ENCODE measurements at places on chromosomes 1 and 21.

DNA sequence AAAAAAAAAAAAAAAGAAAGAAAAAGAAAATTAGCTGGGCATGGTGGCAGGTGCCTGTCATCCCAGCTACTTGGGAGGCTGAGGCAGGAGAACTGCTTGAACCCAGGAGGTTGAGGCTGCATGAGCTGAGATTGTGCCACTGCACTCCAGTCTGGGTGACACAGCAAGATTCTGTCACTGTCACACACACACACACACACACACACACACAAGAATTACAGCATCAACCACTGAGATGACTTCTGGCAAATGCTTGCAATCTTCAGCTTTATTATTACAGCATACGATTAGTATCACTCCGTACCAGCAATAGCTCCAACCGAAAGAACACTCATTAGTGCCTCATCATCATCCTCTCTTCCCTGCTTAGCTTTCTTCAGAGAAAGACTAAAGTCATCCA, 4.6 kb downstream of the ORC1 start:
- no peak for DNase-seq

- DNase-seq = no peak
These were observed 798 bp downstream of the PMF1 start for GRCh38 chr1:156213644-156213966.

- no peak for DNase-seq
These were observed 34.8 kb upstream of the MAN1C1 start for GRCh38 chr1:25581764-25582163.

GRCh38 chr1:107940701-107941100, 24.3 kb downstream of the VAV3 start:
- DNase-seq = no peak

GRCh38 chr1:55861676-55862340, 646.6 kb upstream of the USP24 start:
- DNase-seq = no peak

DNA sequence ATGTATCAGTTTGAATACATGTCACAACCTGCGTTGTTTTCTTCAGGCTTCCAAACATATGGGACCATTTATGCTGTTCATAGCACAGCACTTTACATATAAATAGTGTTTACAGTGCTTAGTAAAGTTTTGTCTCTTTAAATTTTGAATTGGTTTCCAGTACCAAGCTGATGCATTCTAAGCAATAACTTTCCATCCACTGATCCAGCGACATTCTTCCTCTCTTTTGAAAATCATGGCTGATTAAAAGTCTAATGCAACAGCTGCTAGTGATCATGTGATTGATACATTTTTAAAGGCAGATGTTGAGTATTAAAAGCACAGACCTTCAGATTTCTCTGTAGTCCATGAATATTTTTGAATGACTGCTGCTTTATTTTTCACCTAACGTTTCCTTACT, 154.9 kb downstream of the PTPRC start:
- no peak for DNase-seq

DNA sequence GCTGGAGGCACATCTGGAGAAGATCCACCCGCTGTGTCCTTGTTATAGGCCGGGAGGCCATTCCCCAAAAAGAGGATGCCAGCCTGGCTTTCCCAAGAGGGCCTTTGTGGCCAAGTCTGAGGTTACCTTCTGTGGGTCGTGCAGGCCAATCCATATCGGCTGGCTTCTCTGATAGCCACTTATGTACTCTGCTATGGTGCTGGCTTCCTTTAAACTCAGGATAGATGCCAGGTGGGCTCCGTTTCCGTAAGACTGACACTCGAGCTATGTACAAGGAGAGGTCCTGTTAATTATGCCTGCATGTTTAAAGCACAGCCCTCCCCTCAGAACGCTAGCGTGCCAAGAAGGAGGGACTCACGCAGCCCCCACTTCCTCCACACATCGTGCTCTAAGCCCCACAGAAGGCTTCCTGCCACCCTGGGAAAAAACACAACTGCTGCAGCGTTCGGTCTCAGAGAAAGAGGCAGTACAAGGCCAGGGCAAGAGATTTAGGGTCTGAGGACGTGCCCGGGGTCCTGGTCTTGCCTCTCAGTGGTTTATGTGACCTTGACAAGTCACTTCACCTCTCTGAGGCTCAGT, 11.6 kb downstream of the REG4 start:
- peak; percentile 46 for DNase-seq

GRCh38 chr1:244049162-244050013, 1.7 kb upstream of the ZBTB18 start:
- DNase-seq = peak; percentile 63

GRCh38 chr1:30232288-30232899, 491.0 kb downstream of the MATN1 start:
- no peak for DNase-seq

DNA sequence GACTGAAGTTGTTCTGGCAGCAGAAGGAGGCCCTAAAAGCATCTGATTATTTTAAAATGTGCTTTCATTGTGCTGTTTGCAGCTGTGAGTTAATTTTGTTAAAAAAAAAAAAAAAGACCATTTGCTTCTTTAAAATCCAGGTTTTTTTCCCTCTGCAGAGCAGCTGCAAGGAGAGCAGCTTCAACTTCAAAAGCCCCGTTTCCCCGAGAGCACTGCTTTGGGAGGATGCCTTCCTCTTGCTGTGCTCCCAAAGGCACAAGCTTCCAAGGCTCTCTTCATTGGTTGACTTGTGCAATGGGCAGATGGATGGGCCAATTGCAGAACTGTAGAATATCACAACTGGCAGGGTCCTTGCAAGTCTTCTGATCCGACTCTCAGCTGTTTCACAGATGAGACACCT, 459.2 kb upstream of the PKN2 start:
- no peak for DNase-seq

GRCh38 chr1:21906173-21907078, 30.7 kb downstream of the HSPG2 start:
- DNase-seq = no peak

GRCh38 chr1:63917571-63918417, 144.0 kb downstream of the ROR1 start:
- DNase-seq = no peak

DNA sequence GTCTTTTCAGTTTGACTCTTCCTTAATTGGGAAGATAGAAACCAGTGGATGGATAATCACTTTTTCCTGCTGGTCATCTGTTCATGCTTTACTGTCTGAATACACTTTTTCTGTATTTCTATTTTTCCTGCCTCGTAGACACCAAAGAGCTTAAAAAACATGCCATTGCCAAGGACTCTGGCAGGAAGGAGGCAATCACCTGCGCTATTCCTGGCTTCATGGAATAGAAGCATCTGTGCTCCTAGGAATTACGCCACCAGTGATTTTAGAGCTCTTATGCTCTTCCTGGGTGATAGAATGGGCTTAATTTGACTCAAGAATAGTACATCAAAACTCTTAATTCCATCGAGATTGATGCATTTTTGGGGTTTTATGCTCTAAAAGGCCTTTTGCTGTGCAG, 15.7 kb downstream of the OR2B11 start:
- no peak for DNase-seq

- no peak for DNase-seq
These were observed 10.7 kb downstream of the C1orf146 start for GRCh38 chr1:92228401-92228800.

DNA sequence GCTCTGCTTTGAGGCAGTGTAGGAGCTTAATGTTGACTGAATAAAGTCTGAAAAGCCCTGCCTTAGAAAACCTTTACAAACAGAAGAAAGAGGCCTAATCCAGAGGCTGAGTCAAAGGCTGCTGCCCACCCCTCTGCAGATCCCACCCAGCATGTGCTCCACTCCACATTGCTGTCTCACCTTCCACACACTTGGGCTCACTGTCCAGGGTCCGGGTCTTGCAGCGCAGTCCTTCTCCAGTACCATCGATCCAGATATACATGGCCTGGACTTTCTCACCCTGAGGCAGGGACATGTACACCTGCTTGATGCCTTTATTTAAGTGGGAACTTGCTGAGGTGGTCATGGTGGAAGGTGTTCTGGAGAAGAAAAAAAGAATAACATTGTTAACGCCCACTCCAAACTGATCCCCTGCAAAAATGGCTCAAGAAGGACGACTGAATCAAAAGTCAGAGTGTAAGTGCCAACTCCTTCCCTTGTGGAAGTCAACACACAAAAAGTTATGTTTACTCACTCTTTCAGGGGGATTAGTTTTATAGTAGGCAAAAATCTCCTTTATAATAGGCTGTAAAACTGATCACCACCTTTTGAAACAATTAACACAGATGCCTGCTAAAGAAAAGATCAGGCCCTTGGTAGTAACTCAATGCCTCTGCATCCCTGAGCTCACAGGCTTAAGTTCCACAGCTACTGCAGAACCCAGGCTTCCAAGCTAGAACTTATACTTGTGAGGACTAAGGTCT, 3.0 kb downstream of the GLUL start:
- DNase-seq = no peak

GRCh38 chr1:61247051-61247825, 164.9 kb downstream of the NFIA start:
- DNase-seq = no peak

Measured in activated naive CD8-positive, alpha-beta T cell treated with anti-CD3 and anti-CD28 coated beads, Interleukin-2, amount 10 ng/mL, durations not matched to agents 7 days and 5 days (primary cell).